ENCODE measurements at places on chromosomes 2 and 18. TPM values are rescaled to one million over a fixed set of nuclear protein-coding genes. Genes with fewer than 3 reads are reported as not detected.

Gene LIMS2
- 4.1 TPM for total RNA-seq

Gene TUBB8B
- total RNA-seq: not detected

Gene SERPINB8
- total RNA-seq: 8.8 TPM

Gene LPIN2
- 18.1 TPM for total RNA-seq

Gene CROCC2
- total RNA-seq: not detected

Gene RND3
- 75.4 TPM for total RNA-seq

Gene GREB1
- 2.7 TPM for total RNA-seq

Gene GALR1
- total RNA-seq: not detected

Gene PXDN
- total RNA-seq: 13.0 TPM

Gene QPCT
- total RNA-seq: 17.2 TPM

Gene DNAJC5G
- not detected for total RNA-seq

Gene COQ10B
- total RNA-seq: 19.4 TPM

Gene VWC2L
- not detected for total RNA-seq

Gene NEU4
- total RNA-seq: 0.14 TPM

Gene CTAGE1
- total RNA-seq: not detected

Gene BOLL
- total RNA-seq: not detected

Gene GAL3ST2
- 0.36 TPM for total RNA-seq

Gene EPHA4
- total RNA-seq: 0.53 TPM

Gene PTGR3
- 16.6 TPM for total RNA-seq

Gene EMILIN1
- 0.39 TPM for total RNA-seq

Gene TFCP2L1
- total RNA-seq: 0.95 TPM

Gene ASXL2
- total RNA-seq: 14.2 TPM

Measured in A549 treated with RU486 at 1 μM for 4 hours (cell line).